Kidney tubule cell (primary cell): ENCODE measurements at places on chromosomes 6 and 20.

DNA sequence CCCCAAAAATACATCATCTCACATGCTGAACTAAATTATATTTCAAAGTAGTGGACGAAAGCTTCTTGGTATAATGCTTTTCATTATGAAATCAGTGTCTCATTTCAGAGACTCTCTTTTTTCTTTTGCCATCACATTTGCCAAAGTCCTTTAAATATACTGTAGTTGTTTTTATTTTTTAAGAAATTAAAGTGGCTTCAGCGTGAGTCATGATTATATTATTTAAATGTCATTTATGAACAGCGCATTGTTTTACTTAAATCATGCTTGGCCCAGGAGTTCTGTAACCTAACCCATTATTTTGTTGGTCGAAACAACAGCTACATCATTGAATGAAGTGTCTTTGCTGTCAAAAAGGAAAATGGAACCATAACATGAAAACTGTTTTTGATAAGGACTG is 100.9 kb downstream of the CD109 start:
- DNase-seq: no peak

GRCh38 chr6:110089323-110089722 is 90.1 kb downstream of the WASF1 start:
- DNase-seq: no peak

GRCh38 chr20:45095805-45096238 is 5.1 kb downstream of the KCNS1 start:
- DNase-seq: peak; percentile 65

DNA sequence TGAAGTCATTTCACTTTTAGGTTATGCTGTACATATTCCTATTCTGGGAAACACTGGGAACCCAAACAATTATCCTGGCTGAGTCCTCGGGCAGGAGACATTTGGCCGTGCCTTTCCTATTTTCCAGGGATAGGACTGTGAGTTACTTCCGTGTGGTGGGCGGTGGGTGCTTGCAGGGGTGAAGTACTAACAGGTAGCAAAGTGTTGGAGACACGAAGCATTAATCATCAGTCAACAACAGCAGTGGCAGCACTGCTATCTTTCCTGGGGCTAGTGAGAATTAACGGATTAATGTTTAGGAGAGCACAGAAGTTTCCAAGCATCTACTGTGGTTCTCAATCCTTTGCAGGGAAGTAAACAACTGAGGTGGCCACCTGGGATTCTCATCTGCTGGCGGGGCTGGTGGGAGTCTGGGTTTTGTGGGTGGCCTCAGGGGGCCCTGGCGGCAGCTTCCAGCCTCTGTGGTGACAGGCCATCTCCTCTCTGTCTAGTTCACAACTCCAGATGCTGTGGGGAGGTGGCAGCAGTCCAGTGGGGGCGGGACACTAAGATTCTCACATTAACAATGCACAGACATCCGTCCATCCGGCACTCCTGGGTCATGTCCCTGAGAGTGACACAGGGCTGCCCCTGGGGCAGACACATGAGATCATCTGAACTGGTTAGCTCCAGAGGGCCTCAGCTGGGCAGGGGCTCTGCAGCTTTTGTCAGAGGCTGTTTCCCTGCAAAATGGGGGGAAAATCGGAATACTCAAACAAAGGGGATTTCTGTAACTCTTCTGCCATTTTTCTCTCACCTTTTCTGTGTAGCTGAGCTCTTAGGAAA is 90.9 kb downstream of the GJA10 start:
- DNase-seq: peak; percentile 60

DNA sequence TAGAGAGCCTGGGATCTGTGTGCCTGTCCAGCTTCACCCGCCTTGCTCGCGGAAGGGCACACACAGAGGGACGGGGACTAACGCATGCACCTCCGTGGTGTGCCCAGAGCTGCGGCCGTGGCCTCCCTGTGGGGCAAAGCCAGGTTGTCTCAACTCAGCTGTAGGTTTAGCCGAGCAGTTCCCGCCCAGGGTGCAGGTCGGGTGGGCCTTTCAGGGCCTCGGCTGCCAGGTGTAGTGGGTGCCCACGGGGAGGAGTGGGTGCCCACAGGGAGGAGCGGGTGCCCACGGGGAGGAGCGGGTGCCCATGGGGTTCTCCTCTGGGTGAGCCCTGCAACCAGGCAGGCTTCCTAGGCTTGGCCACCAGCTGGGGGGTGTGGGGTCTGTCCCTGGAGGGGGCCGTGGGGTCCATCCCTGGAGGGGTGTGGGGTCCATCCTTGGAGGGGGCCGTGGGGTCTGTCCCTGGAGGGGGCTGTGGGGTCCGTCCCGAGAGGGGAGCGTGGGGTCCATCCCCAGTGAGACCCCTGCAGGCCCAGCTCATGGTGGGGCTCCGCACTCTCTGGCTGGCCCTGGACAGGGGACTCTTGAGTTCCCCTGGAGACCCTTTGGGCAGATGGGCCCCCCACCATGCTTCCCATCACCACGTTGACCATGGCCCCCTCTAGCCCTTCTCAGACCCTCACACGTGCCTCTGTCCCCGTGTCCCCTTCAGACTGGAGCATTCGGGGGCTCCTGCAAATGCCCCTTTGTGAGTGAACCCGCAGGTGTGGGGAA is 37.8 kb upstream of the CHRNA4 start:
- no peak for DNase-seq

GRCh38 chr6:147322299-147323162 is 118.3 kb downstream of the STXBP5 start:
- DNase-seq: no peak
